ENCODE measurements at places on chromosomes 2 and 18.
A peak's percentile ranks its signal among the peaks of the same experiment; 100 is the strongest.

- no peak for DNase-seq
Measured at GRCh38 chr2:147161746-147162145, 683.1 kb upstream of the ACVR2A start.

GRCh38 chr2:38178556-38179419, 102.8 kb upstream of the CYP1B1 start:
- DNase-seq = peak; percentile 27

GRCh38 chr18:79781331-79781941, 16.3 kb upstream of the KCNG2 start:
- no peak for DNase-seq

GRCh38 chr18:77101410-77102258, 30.9 kb downstream of the MBP start:
- DNase-seq = peak; percentile 57
